ENCODE measurements at places on chromosomes 2 and 18.

- no peak for DNase-seq
Measured at GRCh38 chr2:96315400-96316071, 9.6 kb upstream of the ITPRIPL1 start.

DNA sequence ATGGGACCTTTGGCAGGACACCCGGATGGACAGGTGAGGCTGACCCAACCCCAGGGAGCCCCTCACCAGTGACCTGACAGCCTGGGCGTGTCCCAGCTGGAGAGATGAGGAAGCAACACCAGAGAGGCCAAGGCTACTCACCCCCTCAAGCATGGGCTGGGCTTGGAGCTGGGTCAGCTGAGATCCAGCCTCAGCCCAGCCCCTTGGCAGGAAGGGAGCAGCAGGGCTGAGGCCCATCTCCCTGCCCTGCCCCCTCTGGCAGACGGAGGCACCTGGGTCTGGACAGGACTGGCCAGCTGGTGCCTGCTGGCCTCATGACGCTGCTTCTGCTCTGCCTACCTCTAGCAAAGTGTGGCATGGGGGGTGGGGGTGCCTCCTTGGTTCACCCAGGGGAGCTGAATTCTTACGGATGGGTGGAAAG lies 37.8 kb downstream of the HS6ST1 start:
- no peak for DNase-seq

DNA sequence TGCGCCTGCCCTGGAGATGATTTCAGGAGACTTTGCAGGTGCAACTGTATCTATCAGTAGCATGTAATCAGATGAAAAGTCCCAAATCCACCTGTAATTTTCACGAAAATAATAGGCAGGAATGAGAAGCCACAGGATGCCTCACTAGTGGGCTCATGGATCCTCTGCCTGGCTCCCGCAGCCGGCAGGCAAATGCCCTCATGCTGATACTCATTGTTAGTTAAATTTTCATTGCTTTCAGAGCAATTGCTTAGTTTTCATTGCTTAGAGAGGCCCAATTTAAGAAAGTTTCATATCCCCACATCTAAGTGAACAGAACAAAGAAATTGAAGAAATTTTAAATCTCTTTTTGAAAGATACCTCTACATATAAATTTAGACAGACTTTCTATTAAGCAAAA lies 57.6 kb upstream of the CTDP1 start:
- DNase-seq: no peak

GRCh38 chr2:216884347-216884746 lies 24.5 kb upstream of the TNP1 start:
- DNase-seq: no peak

DNA sequence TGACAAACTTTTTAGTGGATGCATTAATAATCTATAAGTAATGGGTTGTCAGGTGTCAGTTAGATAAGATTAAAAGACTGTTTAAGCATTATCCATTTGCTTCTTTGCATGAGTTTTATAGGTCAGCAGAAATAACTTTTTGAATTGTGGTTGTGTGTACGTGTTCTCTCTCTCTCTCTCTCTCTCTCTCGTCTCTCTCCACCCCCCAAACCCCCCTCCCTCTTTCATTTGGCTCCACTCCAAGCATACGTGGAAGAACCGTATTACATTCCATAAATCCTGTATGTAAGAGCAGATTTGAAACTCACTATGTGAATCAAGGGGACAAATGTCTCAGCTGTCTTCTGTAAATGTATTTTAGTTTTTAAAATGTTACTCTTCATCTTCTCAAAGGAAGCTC lies 120.2 kb downstream of the MEIS1 start:
- DNase-seq: no peak

DNA sequence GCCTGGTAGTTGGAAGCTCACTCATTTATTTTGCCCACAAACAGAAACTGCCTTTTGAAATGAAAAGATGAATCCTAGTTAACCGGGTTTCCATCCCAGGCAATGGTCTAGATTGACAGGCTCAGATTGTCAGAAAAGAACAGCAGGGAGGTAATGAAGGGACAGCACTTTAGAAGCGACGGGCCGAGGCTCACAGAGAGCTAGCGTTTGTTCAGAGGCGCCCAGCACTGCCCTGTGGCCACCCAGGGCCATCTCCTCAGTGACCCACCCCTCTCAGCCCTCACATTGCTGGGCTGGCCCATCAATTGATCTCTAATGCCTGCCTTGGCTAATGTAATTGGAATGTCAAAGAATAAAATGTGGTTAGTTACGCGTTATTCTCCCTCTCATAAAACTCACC lies 304.8 kb downstream of the CDCA7 start:
- DNase-seq: no peak

DNA sequence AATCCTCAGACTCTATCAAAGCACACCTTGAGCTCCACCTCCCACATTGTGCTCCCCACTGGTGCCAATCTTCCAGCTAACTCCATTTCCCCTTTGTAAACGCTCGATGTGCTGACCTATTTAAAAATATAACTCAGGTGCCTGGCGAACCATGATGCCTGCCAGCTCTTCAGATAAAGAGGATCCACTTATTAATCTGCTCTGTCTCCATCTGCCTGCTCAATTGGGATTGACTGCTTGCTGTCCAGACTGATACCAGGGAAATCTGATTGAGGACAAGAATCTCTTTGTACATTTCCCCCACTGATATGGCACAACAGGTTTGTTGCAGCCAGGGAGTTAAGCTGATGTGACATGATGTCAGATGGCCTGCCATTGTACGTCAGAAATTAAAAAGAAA lies 2036.5 kb upstream of the CELF4 start:
- no peak for DNase-seq
